ENCODE measurements at places on chromosomes 3 and 15.
A peak's percentile ranks its signal among the peaks of the same experiment; 100 is the strongest.

DNA sequence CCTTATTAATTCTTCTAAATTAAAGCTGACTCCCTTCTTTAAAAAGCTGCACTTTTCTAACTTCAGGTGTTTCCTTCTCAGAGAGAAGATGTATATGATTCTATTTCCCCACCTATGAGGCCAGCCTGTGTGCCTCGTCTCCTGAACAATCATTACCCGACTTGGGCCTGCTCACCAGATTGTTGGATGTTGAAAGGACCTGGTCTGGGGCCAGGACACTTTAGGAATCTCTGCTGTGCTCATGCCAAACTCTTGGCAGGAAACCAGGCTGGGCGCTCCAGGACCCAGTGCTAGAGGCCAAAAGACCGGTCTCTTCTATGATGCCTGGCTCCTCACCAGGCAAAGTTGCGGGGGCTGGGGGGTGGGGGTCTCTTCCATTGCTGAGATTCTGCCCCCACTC is 16.9 kb upstream of the LRRC31 start:
- DNase-seq, result no peak

DNA sequence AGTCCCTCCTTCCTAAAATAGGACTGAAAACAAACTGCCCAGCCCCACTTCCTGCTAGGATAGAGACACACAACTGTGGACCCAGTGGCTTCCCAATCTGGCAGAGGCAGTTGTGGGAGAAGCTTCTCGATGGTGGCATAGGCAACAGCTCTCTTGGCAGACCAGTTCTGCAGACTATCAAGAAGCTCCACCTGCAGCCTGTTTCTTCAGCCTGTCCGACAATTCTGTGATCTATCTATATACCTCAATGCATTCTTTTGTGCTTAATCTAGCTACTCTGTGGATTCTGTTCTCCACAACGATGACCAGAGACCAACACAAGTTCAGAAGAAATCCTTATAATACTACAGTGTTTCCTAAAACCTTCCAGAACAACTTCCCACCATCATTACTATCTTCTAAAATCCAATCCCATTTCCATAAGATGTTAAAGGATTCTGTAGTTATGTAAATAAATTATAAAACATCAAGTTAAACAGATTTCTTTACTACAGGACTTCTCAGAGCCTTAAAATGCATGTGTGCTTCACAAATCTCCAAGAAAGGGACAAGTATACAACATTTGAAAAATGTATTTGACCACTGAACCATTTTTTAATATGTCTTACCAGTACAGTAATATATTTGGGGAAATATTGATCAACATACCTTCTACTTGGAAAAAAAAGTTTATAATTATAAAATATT is 57.7 kb downstream of the IGF2BP2 start:
- no peak for DNase-seq

DNA sequence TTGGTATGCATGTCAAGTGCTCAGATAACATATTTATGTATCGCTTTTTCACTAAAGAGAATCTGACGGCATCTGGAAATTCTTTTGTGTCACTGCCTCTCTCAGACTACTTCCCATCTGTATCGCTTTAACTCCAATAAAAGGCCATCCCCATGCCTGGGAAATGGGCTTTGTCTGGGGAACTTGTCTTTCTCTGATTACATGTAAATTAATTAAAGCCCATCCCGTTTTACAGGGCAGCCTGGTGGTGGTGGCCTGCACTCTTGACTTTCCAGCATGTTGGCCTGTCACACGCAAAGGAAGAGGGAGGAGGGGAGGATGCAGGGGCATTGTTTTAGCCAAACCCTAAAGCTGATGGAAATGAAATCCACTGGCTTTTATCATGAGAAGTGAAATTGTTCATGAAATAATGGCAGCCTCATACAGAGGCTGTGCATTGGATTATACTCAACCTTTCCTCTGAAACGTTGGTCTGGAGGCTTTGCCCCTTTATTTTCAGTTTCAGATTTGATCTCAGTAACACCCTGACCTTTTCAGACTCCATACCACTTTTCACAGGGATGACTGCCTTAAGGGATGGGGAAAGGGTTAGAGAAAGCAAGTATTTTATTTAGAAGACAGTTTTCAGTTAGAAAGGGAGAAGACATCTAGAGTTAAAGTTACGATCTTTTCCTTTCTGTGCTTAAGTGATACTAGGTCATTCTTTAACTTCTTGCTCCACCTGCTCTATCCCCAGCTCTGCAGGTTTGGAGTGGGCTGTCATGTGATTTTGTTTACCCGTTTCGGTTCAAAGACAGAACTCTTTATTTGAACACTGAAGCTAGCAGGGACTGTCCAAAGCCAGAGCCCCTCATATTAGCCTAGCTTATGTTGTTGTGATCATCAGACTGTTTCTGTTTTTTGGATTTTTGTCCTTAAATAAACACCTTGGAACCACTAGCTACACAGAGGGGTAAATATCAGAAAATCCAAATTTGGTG is 94.6 kb upstream of the CTDSPL start:
- no peak for DNase-seq

GRCh38 chr15:57041416-57041815 is 123.0 kb downstream of the TCF12 start:
- DNase-seq, result no peak

DNA sequence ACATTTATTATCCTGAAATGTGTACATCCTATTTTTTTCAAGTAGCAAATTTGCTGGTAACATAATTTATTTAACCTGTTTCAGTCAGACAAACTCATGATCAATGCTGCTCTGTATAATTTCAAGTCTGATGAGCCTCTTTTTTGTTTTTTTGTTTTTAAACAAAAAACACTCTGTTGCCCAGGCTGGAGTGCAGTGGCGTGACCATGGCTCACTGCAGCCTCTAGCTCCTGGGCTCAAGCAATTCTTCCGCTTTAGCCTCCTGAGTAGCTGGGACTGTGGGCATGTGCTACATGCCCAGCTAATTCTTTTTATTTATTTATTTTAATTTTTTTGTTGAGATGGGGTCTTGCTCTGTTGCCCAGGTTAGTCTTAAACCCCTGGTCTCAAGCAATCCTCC is 40.1 kb upstream of the CAPN3 start:
- DNase-seq, result no peak

DNA sequence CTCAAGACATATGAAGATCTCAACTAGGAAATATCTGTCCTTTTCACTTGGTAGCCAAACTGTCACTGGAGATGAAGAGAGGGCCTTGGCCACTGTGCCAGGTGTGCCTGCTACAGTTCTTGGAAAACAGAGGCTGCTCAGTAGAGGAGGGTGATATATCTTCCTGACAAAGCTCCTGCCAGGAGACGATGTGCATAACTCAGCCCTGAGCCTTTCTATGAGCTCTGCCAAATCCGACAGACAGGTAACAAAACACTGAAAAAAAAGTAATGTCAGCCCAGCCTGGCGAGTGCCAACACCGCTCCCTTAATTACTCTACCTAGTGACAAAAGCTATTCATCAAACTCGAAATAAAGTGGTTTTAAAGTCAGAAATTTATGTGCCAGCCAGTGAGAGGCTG is 123.2 kb downstream of the MFSD1 start:
- no peak for DNase-seq

DNA sequence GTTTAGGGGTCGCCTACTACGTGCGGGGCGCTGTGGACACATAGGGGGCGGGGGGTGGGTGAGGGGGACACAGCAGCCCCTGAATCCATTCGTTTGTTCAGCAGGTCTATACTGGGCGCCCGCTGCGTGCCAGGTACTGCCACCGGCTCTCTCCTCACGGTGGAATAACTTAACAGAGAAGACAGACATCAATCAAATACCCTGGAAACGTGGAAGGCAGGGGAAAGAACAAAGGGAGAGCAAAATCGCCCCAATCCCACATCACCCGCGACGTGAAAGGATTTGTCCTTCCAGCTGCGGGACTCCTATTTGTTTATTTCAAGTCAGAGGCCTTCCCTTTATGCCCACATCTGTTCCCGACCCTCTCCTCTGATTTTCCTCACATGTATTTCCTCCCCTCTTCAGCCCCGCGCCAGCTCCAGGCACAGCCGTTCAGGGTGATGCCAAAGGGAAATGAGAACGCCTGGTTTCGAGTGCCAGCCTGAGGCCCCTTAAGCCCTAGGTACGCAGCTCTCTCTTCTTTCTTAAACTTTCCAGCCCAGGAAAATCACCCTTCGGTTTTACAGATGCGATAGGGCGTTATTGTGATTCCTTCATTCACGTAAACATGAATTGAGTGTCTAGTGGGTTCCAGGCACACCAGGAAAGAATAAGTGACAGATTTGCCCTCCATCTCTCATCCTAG is 726 bp upstream of the PROK2 start:
- DNase-seq, result no peak

DNA sequence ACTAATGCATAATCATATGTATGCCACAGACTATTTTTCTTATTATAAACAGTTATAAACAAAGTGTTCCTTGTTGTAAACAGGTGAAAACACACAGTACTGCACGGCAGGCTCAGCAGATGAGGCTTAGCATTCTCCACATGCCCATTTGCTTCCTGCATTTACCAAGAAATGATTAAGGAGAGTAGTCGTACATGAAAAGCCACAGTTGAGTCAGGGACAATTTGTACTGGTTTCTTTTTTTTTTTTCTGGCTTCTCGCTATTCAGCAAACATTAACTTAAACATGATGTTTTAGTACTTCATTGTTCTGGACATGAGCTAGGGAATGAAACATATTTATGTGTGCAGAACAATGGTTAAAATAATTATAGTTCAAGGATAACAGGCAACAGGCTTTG is 63.4 kb downstream of the GHSR start:
- DNase-seq, result no peak

GRCh38 chr15:74144153-74144775 is 13.9 kb downstream of the ISLR2 start:
- no peak for DNase-seq

DNA sequence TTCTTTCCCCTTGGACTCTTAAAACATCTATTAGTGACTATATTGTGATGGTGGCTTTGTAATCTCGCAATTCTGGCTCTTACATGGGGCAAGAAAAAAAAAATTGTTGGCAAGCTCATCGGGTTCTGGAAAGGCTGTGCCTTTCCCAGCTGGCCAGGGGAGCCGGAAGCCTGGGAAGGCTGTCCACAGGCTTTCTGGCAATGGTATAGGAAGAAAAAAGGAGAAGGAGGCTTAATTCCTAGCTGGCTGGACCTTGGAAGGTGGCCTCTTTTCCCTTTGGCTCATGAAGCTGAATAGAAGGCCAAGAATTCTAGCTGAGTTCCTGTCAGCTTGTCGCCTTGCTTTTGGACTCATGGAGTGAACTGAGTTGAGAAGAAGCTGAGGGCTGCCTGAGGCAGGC is 243.5 kb upstream of the SEMA6D start:
- no peak for DNase-seq

DNA sequence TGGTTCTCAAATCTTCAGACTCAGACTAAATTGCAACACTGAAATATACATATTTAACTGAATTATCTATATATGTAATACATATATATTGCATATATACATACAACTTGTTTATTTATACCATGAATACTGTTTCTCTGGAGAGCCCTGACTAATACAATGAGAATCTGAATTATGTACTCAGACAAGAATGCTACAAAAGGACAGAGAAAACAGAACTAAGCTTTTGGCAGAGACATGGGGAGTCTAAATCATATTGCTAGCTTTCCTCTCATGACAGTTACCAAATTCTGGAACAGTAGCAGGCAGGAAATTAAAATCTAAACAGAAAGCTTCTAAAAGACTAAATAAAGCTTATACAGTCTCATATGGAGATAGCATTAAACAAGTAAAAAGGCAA is 142.4 kb upstream of the KCNMB2 start:
- DNase-seq, result no peak

- DNase-seq, result no peak
Observed at GRCh38 chr3:98528474-98529346, 3.1 kb upstream of the GPR15 start.

GRCh38 chr3:46670000-46670890 is 23.2 kb downstream of the ALS2CL start:
- no peak for DNase-seq

- no peak for DNase-seq
Observed at GRCh38 chr3:188779281-188779980, 392.3 kb upstream of the TPRG1 start.

DNA sequence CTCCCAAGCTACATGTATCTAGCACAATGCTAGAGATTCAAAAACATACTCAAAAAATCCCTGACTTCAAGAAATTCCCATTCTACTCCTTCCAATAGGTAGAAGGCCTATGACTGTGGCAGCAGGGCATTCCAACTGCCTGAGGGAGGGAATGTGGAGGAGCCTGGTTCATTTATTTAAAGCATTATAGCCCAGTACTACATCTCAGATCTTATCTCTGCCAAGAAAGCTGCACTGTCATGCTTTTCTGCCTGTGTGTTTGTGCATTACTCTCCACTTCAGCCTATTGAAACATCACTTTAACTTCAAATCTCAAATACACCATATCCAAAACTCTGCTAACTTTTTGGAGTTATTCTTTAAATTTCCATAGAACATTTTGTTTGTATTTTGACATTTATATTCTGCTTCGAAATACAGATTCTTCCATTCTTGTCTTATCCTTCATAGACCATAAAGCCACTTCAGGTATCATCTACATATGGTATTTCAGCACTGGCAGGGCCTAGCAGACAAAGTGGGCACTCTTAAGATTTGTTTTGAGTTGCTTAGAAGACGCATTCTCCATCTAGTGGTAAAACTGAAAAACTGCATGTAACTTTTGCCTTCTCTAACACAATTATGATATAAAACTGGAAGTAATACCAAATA is 59.1 kb upstream of the NEDD4 start:
- DNase-seq, result peak; percentile 49
